ENCODE measurements at places on chromosomes 7 and 10. TPM values are rescaled to one million over a fixed set of nuclear protein-coding genes. Genes with fewer than 3 reads are reported as not detected.

The BTBD16 gene
- total RNA-seq = 0.14 TPM

GRCh38 chr7:102427019-102427405, 6.4 kb upstream of the ORAI2 start:
- no peaks in the 10 kb centered on the region for H3K27me3 ChIP-seq
- peak overlapping the region; percentile 48 for H3K27ac ChIP-seq
- peaks cover 6% of the 10 kb centered on the region for H3K36me3 ChIP-seq
- no peaks in the 10 kb centered on the region for H3K4me1 ChIP-seq
- no peak for DNase-seq

GRCh38 chr7:157990881-157991250, 596.8 kb downstream of the PTPRN2 start:
- no peak for DNase-seq
- no peak overlapping the region for H3K4me3 ChIP-seq
- H3K36me3 ChIP-seq = no peaks in the 10 kb centered on the region
- H3K4me1 ChIP-seq = no peaks in the 10 kb centered on the region
- no peaks in the 10 kb centered on the region for H3K27me3 ChIP-seq
- no peak overlapping the region for H3K27ac ChIP-seq

GRCh38 chr10:14563076-14563336, 211.7 kb downstream of the FAM107B start:
- H3K27me3 ChIP-seq = no peaks in the 10 kb centered on the region
- H3K4me1 ChIP-seq = peaks cover 24% of the 10 kb centered on the region
- no peak for DNase-seq
- no peak overlapping the region for H3K4me3 ChIP-seq
- no peaks in the 10 kb centered on the region for H3K36me3 ChIP-seq

Data from pancreas (tissue), 10 donors.